ENCODE measurements at places on chromosomes 11 and 22.

GRCh38 chr11:9733212-9733611 is 69.3 kb downstream of the SWAP70 start:
- no peak for DNase-seq

DNA sequence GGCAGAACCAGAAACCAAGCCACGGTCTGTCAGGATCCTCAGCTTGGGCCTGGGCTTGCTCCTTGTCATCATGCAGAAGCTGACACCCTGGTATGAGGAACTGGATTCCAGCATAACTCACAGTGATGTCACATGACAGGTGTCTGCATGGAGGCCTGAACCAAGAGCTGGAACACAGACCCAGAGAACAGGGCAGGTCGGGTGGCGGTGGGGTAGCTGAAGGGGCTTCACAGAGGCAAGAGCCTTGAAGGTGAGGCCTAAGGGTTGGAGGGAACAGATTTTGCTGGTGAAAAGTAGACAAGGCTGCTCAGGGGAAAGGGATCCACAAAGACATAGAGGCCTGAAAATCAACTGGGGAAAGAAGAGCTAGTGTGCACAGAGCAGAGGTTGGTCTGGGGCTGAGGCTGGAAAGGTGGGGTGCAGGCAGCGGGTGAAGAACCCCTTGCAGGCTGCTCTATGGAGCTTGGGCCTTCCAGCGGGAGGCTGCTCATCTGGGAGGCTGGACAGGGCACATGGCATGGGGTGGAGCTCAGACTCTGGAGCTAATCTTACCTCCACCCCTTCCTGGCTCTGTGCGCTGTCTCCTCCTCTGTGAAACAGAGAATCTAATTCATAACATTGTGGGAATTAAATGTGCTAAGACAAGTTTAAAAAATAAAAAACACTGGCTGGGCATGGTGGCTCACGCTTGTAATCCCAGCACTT is 18.4 kb upstream of the RPS3 start:
- DNase-seq, result no peak

DNA sequence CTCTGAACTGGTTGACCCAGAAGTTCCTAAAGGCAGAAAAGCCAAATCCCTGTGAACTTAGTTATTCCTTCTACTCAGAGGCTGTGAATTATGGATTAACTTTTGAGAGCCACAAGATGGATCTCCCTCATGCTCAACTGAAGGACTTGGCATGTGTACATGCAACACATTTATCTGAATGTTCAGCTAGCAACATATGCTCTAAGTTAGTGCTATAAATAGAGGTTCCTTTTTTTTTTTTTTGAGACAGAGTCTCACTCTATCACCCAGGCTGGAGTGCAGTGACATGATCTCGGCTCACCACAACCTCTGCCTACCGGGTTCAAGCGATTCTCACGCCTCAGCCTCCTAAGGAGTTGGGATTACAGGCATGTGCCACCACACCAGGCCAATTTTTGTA is 40.1 kb downstream of the EIF4ENIF1 start:
- DNase-seq, result no peak

DNA sequence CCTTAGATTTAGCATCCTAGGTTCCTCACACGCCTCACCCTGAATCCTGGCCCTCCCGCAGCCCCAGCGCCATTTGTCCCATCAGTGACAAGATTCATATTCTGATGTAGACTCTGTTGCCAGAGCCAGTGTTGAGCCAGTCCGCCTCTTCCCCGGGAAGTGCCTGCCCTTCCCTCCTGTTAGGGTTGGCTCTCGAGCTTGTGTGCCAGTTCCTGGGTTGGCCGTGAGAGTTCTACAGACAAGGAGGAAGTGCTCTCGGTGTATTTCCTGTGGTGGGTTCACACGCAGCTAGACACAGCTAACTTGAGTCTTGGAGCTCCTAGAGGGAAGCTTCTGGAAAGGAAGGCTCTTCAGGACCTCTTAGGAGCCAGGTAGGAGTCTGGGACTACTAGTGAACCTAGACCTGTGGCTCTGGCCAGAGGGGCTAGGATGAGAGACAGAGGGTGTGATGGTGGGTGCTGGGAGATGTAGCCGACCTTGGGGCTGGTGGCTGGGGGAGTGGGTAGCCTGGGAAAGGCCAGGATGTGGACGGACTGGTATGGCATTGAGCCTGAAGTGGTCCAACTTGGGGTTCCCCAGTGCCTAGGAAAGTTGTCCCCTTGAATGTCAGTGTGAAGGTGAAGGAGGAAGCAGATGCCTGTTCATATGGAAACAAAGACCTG is at the start of gene IL18BP:
IL18BP (plus strand) TSS at position 261 of the 662 bp plus-strand sequence. CDS start 1,076 bp downstream, outside the sequence.
- no peak for DNase-seq

DNA sequence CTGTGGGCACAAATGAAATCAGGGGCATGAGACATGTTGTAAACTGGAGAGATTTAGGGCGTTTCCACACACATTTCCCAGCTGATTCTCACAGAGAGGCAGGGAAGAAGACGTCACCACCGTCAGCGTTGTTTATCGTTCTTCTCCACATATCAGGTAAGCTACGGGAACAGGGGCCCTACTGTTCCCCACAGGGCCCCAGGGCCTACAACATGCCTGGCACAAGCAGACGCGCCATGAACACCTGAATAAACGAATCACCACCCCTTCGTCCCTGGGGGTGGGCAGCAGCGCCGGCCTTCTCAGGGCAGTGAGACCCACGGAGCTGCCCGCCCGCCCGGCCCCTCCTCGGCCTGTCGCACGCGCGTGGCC is 342 bp downstream of the EFCAB6 start:
- no peak for DNase-seq

DNA sequence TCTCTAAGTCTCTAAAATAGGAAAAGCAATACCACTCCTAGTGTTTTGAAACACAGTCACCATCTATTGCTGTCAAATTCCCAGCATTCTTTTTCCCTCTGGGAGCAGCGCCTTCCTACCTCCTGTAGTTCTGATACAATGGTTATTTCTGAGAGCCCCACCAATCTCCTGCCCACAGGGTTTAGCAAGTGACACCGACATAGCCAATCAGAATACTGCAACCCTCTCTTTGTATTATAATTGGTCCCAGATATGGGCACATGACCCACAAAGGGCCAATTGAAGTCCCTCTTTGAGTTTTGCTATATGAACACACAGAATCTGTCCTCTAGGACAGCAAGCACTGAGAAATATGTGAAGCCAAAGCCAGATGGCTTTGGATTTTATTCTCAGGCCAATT is 16.9 kb upstream of the ARHGAP42 start:
- no peak for DNase-seq

GRCh38 chr11:60477035-60477445 is 15.5 kb upstream of the MS4A12 start:
- DNase-seq, result no peak

- no peak for DNase-seq
Measured at GRCh38 chr11:74123008-74123448, 47.8 kb downstream of the C2CD3 start.

GRCh38 chr22:50208430-50208938 is 7.7 kb downstream of the SELENOO start:
- DNase-seq, result no peak

- DNase-seq, result peak; percentile 81
Measured at GRCh38 chr11:119356349-119357031, 10.0 kb upstream of the MFRP start.

DNA sequence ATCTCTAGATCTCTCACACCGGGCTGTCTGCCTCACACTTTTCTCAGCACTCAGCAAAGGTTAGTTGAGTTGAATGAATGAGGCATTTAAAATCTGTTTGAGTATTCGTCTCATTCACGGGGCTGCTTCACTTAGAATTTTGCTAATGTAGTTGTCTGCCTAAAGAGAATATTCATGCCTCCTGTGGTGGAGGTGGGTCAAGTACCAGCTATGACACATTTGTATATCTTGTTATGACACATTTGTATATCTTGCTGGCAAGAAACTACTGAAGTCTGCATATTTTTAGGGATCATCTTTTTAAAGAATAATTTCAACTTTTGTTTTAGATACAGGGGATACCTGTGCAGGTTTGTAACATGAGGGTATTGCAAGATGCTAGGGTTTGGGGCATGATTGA is 43.1 kb downstream of the LDLRAD3 start:
- DNase-seq, result no peak

DNA sequence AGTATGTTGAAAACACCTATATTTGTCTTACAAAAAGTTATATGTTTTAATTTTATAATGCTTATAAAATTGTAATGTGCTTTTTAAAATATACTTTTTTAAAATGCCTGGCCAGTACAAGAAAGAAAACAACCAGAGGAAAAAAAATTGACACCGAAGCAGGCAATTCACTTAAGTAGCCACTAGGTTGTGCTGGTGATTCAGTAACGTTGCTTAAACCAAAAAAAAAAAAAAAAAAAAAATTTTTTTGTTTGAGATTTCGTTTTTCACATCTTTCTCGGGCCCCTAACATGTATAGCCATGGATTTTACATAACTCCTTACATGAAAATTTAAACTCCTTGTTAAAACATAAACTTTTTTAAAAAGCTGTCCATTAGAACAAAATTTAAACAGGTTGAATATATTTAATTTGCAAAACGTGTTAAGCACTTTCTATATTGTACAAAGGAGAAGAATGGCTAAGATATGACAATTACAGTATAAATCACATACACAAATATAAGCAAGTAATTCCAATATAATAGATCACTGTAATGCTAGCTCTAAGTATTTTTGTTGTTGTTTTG is 9.2 kb downstream of the OR8B4 start:
- DNase-seq, result no peak

DNA sequence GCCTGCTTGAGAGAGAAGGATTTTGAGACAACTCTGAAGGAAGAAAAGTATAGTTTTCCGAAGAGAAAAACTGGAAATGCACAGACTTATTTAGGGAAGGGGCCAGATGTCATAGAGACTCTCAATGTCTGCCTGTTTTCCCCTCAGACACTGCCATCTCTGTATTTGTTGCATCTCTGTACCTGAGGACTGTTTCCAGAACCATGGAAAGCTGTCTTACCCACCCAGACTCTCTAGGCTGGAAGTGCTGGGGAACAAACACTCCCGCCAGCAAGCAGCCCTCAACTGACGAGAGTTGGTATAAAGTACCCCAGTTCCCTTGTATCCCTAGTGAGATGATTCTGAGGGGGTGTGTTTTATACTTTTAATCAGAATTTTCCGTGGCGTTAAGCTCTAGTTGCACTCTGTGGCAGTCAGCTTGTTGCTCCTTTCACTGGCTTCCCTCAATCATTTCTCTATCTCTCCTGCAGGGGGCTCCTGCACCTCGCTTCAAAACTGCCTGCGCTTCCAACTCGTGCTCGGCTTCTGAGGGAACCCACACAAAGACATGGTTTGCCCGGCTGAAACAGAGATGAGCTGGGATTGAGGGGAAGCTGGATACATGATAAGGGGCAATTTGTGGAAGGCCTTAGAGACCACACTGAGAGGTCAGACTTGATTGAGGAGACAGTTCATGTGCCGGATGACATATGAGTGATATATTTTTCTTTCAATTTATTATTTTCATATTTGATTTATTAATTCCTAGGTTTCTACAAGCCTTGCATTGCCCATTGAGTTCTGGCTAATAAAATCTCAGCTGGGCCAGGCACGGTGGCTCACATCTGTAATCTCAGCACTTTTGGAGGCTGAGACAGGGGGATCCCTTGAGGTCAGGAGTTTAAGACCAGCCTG is 36.9 kb upstream of the CLPB start:
- peak; percentile 53 for DNase-seq

- no peak for DNase-seq
Measured at GRCh38 chr11:19382131-19382611, 141.4 kb upstream of the E2F8 start.

- no peak for DNase-seq
Measured at GRCh38 chr11:126265811-126266210, 2.9 kb downstream of the SRPRA start.

DNA sequence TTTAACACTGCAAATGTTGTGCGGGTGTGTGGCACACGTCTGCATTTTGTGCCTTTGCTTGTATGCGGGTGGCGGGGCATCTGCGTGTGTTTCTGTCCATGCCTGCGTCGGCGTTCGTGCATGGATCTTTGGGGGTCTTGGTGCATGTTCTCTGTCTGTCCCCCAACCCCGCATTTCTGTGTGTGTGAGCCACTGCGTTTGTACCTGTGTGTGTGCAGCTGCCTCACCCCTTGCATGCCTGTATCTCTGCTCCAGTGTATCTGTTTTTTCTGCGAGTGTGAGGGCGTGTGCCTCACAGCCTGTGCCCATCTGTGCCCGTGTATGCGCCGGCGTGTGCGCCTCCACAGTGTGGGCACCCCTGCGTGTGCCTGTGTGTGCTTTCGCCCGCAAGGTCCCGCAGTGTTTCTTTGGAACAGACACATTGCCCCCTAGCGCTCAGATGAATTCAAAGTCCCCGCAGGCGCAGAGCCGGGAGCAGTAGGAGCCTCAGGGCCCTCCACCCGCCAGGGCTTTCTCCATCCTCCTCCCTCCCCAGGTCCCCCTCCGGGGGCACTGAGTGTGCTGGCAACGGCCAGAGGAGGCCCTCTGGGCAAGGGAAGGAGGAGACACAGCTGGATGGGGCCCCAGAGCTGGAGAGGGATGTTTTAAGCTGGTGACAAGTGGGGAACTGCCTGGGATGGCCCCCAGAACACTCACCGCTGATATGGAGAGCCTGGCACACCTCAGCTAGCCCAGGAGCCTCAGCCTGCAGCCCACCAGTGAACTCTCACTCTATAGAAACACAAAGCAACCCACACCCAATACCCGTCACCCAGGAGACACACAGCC is 3.1 kb upstream of the MN1 start:
- peak; percentile 53 for DNase-seq

DNA sequence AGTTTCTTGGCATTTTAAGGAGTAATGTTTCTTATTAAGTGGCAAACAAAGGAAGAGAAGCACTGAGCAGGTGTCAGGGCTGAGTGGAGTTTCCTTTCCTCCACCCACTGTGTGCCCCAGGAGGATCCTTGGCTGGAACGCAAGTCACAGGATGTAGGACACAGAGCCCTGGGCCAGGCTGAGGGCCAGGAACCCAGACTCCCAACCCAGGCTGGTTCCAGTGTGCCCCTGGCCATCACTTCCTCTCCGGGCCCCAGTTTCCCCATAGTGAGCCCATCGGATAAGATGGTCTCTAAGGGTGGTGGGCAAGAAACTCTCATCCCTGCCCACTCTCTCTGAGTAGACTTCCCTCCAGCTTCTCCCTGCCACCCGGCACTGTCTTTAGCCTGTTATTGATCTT is 45.3 kb downstream of the LMO1 start:
- no peak for DNase-seq

DNA sequence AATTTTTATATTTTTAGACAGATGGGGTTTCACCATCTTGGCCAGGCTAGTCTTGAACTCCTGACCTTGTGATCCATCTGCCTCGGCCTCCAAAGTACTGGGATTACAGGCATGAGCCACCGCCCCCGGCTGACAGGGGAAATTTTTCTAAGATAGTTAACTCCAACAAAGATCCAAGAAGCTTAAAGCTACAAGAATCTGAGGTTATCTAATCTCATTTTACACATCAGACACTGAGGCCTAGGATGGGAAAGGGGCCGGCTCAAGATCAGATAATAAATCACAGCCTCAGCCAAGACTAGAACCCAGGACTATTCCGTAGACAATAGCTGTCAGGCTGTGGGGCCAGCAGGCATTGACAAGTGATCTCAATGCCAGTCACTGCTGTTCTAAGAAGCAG is 94.0 kb downstream of the AMBRA1 start:
- DNase-seq, result no peak

DNA sequence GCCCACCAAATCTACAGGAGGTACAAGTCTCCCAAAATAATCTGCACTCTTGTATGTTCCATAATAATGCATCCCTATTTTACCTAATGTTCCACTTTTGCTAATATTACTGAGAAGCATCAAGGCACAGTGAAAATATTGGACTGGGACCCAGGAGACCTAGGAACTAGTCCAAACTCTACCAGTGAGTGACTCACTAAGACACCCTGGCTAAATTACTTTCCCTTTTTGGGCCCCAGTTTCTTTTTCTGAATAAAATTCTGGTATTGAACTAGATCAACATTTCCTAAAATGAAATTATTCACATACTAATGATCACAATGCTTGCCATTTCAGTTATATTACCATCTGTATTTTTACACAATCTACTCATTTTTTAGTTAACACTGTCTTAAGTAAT is 19.6 kb downstream of the THAP12 start:
- DNase-seq, result no peak

Data from stimulated activated CD4-positive, alpha-beta T cell treated with anti-CD3 and anti-CD28 coated beads, Interleukin-2, amount 100 ng/mL, for 24 hours (primary cell).